Stromal cell of bone marrow (primary cell): ENCODE measurements at places on chromosomes 4 and X.

DNA sequence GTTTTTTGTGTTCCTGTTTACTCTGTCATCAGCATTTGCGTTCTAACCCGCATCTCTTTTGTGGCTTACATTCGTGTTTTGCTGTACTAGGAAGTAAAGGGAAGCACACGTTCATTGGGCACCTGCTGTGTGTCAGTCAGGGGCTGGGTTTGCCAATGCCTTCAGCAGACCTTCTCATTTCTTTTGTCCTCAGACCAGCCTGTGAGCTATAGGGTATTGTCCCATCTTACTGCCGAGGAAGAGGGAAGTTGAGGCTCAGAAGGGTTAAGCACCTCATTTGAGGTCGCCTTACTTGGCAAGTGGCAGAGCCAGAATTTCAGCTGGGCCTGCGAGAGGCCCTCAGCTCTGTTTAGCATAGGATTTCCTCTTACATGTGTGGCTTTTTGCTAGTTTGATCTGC is 8.7 kb downstream of the TBC1D14 start:
- DNase-seq = no peak

DNA sequence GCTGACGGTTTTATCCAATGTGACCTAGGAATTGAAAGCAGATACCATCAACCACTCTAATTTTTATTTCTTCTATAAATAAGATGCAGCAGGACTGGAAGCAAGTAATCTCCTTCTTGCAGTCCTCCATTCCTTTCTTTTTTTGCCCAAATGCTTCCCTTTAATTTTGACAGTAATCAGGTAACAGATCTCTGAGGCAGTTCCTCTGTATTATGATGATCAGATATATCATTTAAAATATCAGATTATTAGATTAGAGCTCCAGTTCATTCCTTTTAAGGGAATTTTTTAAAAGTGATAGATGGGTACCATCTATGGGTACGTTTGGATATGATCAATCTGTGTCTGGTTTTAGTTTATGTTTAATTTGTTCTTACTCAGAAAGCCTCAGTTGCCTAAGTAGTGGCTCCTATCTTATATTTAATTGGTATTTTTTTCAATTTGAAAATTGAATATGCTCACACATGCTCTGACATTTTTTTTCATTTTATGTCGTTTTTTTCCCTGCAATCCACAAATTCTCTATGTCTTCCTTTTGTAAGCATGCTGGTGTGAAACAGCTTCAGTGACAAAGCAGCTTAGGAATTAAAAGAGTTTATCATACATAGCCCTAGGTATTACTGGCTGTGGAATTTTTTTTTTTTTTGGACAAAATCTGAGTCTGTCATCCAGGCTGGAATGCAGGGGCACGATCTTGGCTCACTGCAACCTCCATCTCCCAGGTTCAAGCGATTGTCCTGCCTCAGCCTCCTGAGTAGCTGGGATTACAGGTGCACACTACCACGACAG is 73.7 kb upstream of the ANK2 start:
- DNase-seq = no peak

- peak; percentile 52 for DNase-seq
These were observed 82.2 kb downstream of the MAML3 start for GRCh38 chr4:140071806-140072205.

DNA sequence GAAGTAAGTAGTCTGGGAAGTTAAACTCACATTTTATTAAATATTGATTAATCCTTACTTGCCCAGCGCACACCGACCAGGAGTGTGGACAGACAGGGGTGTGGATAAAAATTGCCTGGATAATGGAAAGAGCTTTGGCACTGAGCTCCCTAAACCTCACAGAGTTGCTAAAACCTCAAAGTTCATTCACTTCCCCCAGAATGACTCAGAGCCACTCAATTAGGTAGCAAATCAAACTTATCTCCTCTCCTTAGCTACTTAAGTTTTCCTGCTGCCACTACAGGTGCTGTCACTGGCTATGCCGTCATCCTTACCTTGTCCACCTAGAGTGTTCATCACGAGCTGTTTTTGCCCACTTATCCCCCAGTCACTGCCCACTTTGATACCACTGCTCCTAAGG is 27.0 kb upstream of the MID1IP1 start:
- DNase-seq = peak; percentile 3

DNA sequence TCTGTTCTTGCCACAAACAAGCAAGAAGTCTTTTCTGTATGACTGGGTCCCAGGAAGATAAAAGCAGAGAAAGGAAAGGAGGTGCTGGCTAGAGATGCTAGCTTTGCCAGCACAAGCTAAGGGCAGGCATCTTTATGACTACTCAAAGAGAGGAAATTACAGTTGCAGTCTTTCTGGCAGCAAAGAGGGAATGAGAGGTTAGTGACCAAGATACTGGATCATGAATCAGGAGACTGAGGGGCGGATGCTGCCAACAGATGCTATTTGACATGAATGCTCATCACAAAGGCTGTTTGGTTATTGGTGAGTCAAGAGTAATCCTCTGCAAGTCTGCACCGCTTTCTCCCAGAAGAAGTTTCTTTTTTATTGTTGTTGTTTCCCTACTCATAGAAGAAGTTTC is 5.5 kb upstream of the XIAP start:
- peak; percentile 53 for DNase-seq

- DNase-seq = no peak
These were observed 4.8 kb downstream of the ACOX3 start for GRCh38 chr4:8435656-8436121.

GRCh38 chrX:13891377-13892140 is 74.7 kb upstream of the GPM6B start:
- DNase-seq = no peak

DNA sequence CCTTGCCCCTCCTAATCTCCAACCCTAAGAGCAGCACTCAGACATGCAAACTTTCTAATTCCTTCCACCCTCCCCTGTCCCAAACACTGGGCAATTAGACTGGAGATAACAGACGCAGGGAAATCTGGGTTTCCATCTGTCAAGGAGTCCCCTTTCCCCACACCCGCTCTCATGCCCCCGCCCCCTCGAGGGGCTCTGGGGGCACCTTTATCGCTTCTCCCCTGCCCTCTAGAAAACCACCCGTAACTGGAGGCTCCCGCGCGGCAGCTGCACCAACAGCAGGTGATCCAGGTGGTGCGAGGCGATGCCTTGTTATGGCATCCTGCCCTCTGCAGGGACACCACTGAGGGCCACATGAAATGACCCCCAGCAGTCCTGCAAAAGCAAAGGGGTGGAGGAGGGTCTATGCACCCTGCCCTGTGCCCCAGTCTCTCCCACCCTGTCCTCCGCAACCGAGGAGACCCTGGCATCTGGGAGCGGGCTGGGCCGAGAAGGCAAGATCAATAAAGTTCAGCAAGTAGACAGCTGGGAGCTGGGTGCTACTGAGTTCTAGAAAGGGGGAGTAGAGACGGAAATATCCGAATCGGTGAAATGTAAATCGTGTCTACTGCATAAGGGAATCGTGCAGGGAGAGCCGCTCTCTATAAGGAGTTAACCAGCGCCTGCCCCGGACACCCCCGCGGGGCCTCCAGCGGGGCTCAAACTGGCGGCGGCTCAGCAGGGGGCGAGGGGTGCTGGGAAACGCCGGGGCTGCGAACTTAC is 1.6 kb downstream of the KCTD8 start:
- DNase-seq = no peak

GRCh38 chr4:155679343-155679742 is 12.7 kb downstream of the GUCY1A1 start:
- DNase-seq = peak; percentile 44

- no peak for DNase-seq
These were observed 134.8 kb upstream of the GIMD1 start for GRCh38 chr4:106503116-106504050.

GRCh38 chrX:124475358-124475757 is 129.0 kb downstream of the SH2D1A start:
- no peak for DNase-seq

- no peak for DNase-seq
These were observed 10.9 kb upstream of the PPP2R3B start for GRCh38 chrX:397575-397974.

DNA sequence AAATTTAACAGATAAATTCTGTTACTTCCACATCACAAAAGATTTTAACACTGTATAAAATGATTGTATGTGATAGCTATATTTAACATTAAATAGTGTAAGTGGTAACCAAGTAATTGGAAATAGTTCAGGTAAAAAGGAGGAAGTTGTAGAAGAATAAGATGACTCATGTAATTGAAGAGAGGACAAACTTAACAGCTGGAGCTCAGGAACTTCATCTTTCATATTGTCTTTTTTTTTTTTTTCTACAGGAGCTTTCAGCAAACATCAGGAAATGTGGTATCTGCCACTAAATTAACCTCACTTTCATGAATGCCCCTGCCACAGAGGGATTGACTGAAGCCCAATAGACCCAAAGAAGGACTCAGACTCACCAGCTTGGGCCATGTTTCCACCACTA is 188.4 kb upstream of the VEGFC start:
- DNase-seq = no peak

GRCh38 chr4:87032884-87033533 is 98.2 kb downstream of the AFF1 start:
- peak; percentile 55 for DNase-seq

- DNase-seq = no peak
These were observed at the start of gene FRMPD3 for GRCh38 chrX:107448998-107449835. Gene FRMPD3 (plus strand): TSS chrX:107449652. CDS start chrX:107526589, 76,937 bp downstream.

DNA sequence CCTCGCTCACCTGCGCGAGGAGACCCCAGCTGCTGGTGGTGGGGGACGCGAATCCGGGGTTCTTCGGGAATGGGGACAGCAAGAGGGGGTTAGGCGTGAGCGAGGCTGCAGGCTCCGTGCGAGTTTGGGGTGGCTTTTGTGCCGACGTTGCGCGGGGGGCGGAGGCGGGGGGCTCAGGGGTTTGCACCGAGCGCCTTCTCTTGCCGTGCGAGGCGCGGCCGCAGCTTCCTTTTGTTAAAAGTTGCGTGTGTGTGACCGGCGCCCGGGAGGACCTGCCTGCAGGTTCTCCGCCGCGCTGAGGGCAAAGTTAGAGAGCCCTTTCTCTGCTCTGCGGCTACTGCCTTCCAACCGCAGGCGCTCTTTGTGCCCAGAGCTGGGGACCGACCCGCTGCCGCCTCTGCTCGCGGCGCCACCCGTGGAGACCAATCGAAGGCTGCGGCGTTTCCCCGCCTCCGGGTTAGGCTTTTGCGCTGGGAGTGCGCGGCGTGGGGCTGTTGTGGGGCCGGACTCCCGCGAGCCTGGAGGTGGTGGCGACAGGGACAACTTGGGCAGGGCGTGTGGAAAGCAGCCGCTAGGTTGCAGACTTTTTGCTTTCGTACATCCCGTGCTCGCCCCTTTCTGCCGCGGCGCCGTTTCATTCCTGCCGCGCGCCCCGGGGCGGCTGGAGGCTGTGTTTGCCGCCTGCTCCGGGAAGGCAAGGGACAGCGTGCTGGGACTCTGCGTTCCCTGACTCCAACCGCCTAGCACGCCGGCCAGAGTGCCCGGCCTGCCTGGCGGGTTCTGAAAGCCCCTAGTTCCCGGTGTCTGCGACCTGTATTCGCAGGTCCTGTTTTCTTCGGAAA is 716 bp downstream of the KIT start:
- peak; percentile 4 for DNase-seq

DNA sequence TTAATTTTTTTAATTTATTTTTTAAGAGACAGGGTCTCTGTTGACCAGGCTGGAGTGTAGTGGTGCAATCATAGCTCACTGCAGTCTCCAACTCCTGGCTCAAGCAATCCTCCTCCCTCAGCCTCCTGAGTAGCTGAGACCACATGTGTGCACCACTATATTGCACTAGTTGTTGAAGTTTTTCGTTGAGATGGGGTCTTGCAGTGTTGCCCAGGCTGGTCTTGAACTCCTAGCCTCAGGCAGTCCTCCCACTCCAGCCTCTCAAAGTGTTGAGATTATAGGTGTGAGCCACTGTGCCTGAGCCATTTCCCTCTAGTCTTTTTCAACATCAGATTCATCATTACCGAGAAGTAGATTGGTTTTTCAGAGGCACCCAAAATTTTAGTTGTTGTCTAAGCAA is 165.7 kb downstream of the DCLK2 start:
- DNase-seq = no peak

DNA sequence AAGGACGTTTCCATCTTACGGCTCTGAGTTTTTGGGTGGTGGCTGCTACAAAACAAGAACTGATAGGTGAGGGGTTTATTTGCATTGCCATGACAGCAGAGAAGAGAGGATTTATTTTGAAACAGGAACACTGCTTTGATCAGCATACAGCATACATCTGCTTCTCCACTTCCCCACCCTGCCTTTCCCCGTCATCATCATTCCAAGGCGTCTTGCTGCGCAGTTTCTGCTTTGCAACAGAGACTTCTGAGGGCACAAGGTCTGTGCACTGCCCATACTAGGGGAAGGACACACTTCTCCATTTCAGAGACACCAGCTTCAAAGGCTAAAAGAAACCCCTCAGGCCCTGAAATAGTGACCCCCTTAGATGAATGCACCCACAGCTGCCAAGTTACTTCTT is 19.1 kb downstream of the STARD8 start:
- DNase-seq = no peak

DNA sequence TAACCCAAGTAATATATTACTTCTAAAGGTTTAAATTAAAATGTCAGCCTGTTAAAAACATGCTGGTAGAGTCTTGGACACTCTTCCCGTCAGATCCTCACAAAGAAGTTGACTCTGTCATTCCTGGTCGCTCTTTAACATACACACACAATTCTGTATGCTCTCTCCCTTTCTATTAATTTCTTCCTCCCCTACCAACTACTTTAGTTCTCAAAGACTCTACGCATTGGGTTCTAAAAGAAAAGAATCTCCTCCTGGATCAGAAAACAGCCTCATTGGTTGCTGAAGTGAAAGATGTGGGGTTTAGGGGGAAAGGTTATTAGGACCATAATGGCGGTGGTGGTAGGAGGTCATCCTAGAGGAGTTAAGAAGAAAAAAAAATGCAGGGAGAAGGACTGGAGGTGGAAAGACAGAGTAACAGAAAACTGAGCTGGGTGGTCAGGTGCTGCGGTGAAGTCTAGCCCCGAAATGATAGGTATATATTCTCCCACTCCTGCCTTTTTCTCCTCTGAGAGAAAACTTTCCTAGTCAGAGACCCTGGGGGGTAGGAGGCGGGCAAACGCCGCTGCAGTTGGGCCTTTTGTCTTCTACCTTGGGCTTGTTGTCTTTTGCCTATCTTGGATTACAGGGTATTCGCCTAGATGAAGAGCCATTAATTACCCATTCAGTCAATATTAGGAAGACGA is 5.2 kb upstream of the PITX2 start:
- no peak for DNase-seq

GRCh38 chr4:94426783-94427182 is 25.0 kb upstream of the PDLIM5 start:
- DNase-seq = no peak

GRCh38 chr4:6495736-6496135 is 23.3 kb upstream of the PPP2R2C start:
- no peak for DNase-seq

DNA sequence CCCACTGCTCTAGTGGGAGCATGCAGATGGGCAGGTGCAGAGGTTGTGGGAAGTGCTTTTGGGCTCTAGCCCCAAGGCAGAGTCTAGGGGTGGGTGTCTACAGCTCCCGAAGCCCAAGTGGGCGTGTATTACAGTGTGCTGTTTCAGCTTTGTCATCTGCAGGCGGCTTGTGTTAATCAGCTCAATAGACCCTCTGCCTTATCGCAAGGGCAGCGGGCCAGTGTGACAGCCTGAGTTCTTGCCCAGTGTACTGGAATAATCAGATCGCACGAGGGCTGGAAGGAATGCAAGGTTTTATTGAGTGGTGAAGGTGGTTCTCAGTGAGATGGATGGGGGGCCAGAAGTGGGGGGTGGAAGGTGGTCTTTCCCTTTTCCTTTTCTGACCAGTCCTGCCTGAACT is 529.4 kb upstream of the AMOT start:
- no peak for DNase-seq
